CD4-positive, alpha-beta T cell treated with Interleukin-2 at 100 ng/mL for 4 hours (primary cell): ENCODE measurements at places on chromosomes 5 and 9.

GRCh38 chr5:9641806-9642355 lies 11.7 kb upstream of the TAS2R1 start:
- no peak for DNase-seq

DNA sequence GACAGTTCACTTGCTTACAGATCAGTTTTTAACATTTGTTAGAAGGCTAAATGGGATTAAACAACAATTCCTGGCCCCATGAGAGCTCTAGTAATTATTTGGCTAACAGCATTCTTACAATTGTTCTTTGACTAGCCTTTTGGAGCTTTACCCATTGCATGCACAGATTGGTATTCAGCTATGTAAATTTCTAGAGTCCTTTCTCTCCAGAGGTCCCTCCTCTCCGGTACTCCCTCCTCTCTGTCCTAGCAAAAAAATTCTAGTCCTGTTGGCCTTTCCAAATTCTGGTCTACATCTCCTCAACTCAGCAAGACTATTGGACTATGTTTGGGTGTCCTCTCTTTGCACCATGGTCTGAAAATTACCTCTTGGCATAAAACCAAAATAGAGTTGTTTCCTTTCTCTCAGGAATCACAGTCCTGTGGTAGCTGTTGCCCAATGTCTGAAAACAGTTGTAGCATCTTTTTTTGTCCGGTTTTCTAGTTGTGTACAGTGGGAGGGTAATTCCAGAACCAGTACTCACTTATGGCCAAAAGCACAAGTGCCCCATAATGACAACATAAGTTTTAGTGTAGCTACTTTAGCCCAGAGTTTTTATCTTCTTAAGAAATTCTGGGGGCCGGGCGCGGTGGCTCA lies 18.1 kb downstream of the SAR1B start:
- no peak for DNase-seq

DNA sequence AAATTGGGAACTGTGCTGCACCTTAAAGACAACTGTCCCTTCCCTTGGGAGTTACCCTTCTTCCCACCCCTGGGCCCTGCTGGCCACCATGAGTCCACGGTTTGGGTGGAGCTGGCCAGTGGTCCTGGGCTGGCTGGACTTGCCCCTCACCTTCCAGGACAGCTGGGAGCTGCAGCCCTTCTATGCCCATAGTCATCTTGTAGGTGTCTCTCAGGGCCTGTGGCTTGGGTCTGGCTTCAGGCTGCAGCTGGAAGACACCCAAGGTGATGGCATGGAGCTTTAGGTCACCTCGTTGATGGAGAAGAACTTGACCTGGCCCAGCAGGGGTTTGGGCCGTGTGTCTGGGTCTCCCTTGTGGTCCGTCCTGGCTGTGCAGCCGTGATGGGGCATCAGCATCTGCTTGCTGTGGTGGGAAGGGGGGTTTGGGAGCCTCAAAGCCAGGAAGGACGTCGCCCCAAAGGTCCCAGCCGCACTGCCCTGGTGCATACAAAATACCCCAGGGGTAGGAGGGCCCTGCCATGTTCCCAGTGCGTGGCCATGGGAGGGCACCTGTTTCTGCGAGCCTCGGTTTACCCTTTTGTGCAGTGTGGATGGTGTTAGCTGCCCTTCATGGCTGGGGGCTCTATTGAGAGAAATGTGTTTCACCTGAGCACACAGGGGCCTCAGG lies 8.9 kb downstream of the WNK2 start:
- no peak for DNase-seq

GRCh38 chr5:127338501-127338900 lies 47.9 kb downstream of the MEGF10 start:
- DNase-seq = no peak
